ENCODE measurements at places on chromosomes 2 and 18. TPM values are rescaled to one million over a fixed set of nuclear protein-coding genes. Genes with fewer than 3 reads are reported as not detected.
A peak's percentile ranks its signal among the peaks of the same experiment; 100 is the strongest.

B3GNT7 gene
- 3.2 TPM for total RNA-seq

CDH19 gene
- total RNA-seq, result 45.1 TPM

MATN3 gene
- 0.55 TPM for total RNA-seq

MDH1B gene
- 1.4 TPM for total RNA-seq

ZNF142 gene
- 14.6 TPM for total RNA-seq

ABHD3 gene
- 7.2 TPM for total RNA-seq

GCKR gene
- total RNA-seq, result 1.1 TPM

NCKAP5 gene
- total RNA-seq, result 0.54 TPM

GALNT1 gene
- 33.9 TPM for total RNA-seq

GALNT3 gene
- total RNA-seq, result 0.16 TPM

STPG4 gene
- total RNA-seq, result 1.1 TPM

MARCHF7 gene
- total RNA-seq, result 112 TPM

GREB1 gene
- 0.71 TPM for total RNA-seq

CHN1 gene
- total RNA-seq, result 13.6 TPM

GRCh38 chr2:231047274-231047922 lies 9.3 kb upstream of the PSMD1 start:
- DNase-seq, result no peak
- H3K27ac ChIP-seq, result no peak overlapping the region
- H3K4me1 ChIP-seq, result peaks cover 4% of the 10 kb centered on the region
- no peaks in the 10 kb centered on the region for H3K27me3 ChIP-seq
- H3K4me3 ChIP-seq, result no peak overlapping the region

DNA sequence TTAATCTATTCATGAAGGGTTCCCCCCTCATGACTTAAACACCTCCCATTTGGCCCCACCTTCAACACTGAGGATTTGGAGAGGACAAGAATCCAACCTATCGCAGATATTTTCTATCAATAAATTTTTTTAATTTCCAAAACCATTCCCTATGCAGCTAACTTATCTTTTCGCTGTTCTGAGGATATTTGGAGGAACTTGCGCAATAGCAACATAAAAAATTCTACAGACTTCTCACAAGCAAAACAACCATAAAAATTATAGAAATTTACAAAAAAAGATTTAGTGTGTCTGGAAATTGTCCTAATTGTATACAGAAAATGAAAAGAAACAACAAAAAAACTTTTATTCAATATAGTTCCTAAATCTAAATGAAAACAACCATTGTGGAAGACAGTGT lies 1472.7 kb upstream of the ZEB2 start:
- no peak overlapping the region for H3K4me3 ChIP-seq
- no peaks in the 10 kb centered on the region for H3K36me3 ChIP-seq
- H3K27ac ChIP-seq, result no peak overlapping the region
- DNase-seq, result no peak
- no peaks in the 10 kb centered on the region for H3K4me1 ChIP-seq

GRCh38 chr18:27771571-27771970 lies 405.4 kb downstream of the CDH2 start:
- no peaks in the 10 kb centered on the region for H3K27me3 ChIP-seq
- no peaks in the 10 kb centered on the region for H3K4me1 ChIP-seq
- H3K4me3 ChIP-seq, result no peak overlapping the region
- H3K27ac ChIP-seq, result no peak overlapping the region

DNA sequence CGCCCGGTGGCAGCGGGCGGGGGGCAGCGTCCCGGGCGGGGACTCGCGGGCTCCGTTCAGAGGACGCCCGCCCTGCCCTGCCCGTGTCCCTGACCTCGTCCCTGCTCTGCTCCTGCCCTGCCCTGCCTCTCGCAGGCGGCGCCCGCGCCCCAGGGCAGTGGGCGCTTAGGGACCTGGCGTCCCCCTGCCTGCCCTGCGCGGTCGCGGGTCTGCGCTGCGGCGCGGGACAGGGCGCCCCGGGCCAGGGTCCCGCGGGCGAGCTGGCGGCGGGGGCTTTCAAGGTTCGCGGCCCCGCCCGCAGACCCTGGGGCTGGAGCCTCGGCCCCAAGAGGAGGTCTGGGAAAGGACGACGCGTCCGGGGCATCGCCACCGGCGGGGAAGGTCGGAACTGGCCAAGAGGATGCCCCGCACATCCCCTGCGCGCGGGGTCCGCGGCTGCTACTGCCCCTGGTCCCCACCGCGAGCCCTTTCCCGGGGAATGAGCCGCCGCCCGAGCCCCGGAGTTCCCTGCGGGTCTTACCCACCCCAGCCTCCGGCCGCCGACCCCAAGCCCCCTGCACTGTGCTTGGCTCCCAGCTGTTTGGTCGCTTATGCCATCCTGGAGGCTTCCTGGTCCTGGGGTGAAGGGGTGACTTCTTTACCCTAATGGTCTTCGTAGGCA lies 679 bp downstream of the RNF144A start:
- no peak for DNase-seq
- peaks cover 11% of the 10 kb centered on the region for H3K4me1 ChIP-seq
- no peaks in the 10 kb centered on the region for H3K27me3 ChIP-seq
- H3K36me3 ChIP-seq, result no peaks in the 10 kb centered on the region

GRCh38 chr2:143481237-143481623 lies 352.0 kb downstream of the ARHGAP15 start:
- H3K4me3 ChIP-seq, result no peak overlapping the region
- no peak for DNase-seq
- no peaks in the 10 kb centered on the region for H3K36me3 ChIP-seq
- no peaks in the 10 kb centered on the region for H3K27me3 ChIP-seq
- H3K27ac ChIP-seq, result peak overlapping the region; percentile 2

DNA sequence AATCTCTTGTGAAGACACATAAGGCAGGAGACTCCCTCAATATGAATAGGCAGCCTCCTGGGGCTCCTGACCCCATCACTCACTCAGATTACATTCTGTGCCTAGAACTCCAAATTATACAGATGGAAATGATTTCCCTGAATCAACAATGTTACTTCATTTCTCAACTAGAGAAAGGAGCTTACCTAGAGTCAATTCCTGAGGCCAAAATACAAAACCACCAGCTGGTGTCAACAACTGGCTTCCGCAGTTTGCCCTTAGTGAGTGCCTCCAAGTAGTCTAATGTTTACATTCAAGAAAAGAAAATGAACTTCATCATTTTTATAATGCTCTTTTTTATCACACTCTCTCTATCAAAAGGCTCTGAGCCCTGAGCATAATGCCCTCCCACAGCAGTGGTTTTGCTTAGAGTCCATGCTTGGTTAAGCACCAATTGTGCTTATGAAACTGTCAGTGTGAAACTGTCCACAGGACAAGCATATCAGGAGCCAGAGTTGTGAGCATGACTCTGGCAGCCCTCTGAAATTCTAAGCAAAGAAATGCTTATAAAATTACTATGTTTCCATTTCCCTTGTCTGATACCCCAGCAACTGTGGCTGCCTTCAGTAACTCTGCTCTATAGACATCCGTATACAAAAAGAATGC lies 305.7 kb upstream of the PKDCC start:
- no peaks in the 10 kb centered on the region for H3K36me3 ChIP-seq
- DNase-seq, result no peak
- no peak overlapping the region for H3K27ac ChIP-seq
- no peak overlapping the region for H3K4me3 ChIP-seq

DNA sequence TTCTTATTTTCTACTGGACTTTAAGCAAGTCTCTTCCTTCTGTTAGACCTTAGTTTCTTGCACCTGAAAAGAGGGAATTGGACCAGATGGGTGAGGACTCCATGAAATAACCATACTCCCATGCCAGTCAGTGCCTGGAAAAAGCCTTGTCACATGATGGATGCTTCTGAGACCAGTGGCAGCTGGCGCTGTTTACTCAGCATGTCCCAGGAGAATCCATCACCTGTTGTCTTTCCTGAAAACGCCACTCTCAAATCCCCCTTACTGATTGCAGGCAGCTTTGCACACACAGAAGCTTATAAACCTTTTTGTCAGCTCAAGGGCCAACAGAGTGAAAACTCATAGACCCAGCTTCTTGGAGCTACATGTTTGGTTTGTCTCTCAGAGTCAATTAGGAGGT lies 117.6 kb downstream of the POLE4 start:
- peaks cover 15% of the 10 kb centered on the region for H3K4me1 ChIP-seq
- H3K27ac ChIP-seq, result no peak overlapping the region

DNA sequence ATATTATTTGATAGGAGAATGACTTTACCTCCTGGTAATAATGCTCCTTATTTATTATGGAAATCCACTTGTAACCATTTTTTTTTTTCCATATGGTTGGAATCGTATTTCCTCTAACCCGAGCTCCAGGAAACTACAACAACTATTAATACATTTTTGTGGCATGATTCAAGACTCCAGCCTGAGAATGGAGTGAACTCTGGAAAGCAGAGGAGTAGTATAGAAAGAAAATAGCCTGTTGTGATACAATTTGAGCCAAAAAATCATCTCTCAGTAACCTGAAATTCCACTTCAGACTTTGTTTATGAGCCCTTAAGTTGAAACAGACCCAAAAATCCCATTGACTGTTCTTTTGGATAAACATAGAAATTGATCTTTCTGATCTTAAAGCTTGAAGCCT lies 921.1 kb downstream of the SOCS6 start:
- no peaks in the 10 kb centered on the region for H3K4me1 ChIP-seq
- H3K4me3 ChIP-seq, result no peak overlapping the region
- no peaks in the 10 kb centered on the region for H3K36me3 ChIP-seq
- no peak for DNase-seq

- H3K27ac ChIP-seq, result no peak overlapping the region
- no peak overlapping the region for H3K4me3 ChIP-seq
- DNase-seq, result no peak
Measured at GRCh38 chr2:227117027-227117426, 47.0 kb downstream of the COL4A4 start.

DNA sequence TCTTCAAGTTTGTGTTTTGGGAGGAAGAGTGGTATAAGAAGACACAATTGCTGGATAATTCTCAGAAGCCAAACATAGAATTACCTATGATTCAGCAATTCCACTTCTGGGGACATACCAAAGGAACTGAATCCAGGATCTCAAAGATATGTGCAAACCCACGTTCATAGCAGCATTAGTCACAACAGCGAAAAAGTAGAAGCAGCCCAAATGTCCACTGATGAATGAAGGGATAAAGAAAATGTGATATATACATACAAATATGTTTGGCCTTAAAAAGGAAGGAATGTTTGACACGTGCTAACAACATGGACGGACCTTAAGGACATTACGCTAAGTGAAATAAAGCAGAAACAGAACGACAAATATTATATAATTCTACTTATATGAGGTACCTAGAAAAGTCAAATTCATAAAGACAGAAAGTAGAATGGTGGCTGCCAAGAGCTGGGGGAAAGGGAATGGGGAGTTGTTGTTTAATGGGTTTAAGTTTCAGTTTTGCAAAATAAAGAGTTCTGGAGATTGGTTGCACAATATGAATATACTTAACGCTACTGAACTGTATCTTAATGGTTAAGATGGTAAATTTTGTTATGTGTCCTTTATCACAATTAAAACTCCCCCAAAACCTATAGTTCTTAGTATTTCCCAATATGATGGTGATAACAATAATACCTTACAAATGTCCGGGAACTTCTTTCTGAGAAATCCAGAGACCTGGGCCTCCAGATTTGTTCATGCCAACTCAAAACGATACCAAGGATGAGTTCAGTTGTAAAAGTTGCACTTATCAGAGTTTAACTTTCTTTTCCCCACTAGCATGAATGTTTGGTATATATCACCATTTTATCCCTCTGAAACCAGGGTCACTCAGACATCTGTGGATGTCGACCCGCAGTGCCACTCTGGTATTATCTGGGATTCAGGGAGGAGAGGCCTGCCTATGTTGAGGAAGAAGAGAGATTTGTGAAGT lies 33.7 kb upstream of the WIPF1 start:
- H3K4me3 ChIP-seq, result no peak overlapping the region
- peaks cover 55% of the 10 kb centered on the region for H3K4me1 ChIP-seq
- no peak for DNase-seq
- H3K27ac ChIP-seq, result no peak overlapping the region

GRCh38 chr18:58682429-58683069 lies 11.3 kb downstream of the MALT1 start:
- H3K4me3 ChIP-seq, result no peak overlapping the region
- no peaks in the 10 kb centered on the region for H3K27me3 ChIP-seq
- H3K4me1 ChIP-seq, result no peaks in the 10 kb centered on the region
- no peak overlapping the region for H3K27ac ChIP-seq
- no peaks in the 10 kb centered on the region for H3K36me3 ChIP-seq

DNA sequence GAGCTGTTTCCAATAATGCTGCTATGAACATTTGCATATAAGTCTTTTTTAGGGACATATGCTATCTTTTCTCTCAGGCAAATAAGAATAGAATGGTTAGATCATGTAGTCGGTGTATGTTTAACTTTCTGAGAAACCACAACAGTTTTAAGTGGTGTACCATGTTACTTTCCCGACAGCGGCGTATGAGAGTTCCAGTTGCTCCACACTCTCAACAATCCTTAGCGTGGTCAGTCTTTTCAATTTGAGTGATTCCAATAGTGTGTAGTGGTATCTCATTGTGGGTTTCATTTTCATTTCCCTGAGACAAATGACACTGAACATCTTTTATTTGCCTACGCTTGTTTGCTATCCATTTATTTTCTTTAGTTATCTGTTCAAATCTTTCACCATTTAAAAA lies 149.5 kb downstream of the ACOXL start:
- DNase-seq, result no peak
- H3K27me3 ChIP-seq, result no peaks in the 10 kb centered on the region
- no peaks in the 10 kb centered on the region for H3K4me1 ChIP-seq

- no peak overlapping the region for H3K27ac ChIP-seq
- no peaks in the 10 kb centered on the region for H3K36me3 ChIP-seq
- H3K4me1 ChIP-seq, result no peaks in the 10 kb centered on the region
- DNase-seq, result peak; percentile 3
Measured at GRCh38 chr2:70668911-70669310, 99.1 kb downstream of the ADD2 start.

GRCh38 chr2:70035344-70035844 lies 51.9 kb upstream of the PCBP1 start:
- peak overlapping the region; percentile 21 for H3K27ac ChIP-seq
- peaks cover 23% of the 10 kb centered on the region for H3K4me1 ChIP-seq

GRCh38 chr2:11481789-11482472 lies 16.0 kb upstream of the E2F6 start:
- no peaks in the 10 kb centered on the region for H3K36me3 ChIP-seq
- peaks cover 17% of the 10 kb centered on the region for H3K4me1 ChIP-seq
- no peak for DNase-seq
- H3K27me3 ChIP-seq, result peaks cover 63% of the 10 kb centered on the region
- H3K27ac ChIP-seq, result peak overlapping the region; percentile 41

GRCh38 chr2:138058427-138058826 lies 94.2 kb downstream of the HNMT start:
- H3K36me3 ChIP-seq, result no peaks in the 10 kb centered on the region
- H3K27ac ChIP-seq, result no peak overlapping the region
- H3K4me3 ChIP-seq, result no peak overlapping the region
- no peak for DNase-seq

DNA sequence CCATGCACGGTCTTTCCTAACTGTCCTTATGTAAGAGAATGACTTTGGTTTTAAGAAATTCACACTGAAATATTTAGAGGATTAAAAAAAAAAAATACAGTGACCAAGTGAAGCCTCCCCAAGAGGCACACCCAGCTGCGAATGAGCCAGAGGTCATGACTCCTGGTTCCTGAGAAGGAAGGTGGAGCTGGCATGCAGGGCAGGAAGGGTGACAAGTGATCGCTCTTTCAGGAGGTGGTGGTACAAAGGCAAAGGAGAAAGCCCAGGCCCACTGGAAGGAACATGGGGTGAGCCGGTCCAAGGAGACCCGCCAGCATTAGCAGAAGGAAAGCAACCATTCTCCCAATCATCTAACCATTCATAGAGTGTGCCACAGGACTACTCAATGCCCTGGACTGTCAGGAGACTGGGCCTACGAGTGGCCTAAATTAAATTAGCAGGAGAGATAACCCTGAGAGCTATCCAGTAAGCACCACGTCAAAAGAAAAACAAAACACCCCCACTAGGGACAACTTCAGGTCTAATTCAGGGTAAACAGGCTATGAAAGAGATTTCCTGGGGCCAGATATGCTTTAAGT lies 7.8 kb downstream of the INO80C start:
- H3K4me1 ChIP-seq, result peaks cover 14% of the 10 kb centered on the region
- no peak overlapping the region for H3K27ac ChIP-seq
- no peak overlapping the region for H3K4me3 ChIP-seq
- H3K27me3 ChIP-seq, result no peaks in the 10 kb centered on the region

Measured in sigmoid colon (tissue), 7 donors.